NCI-H524 (cell line): ENCODE measurements at places on chromosomes 7 and 10.
A peak's percentile ranks its signal among the peaks of the same experiment; 100 is the strongest.

DNA sequence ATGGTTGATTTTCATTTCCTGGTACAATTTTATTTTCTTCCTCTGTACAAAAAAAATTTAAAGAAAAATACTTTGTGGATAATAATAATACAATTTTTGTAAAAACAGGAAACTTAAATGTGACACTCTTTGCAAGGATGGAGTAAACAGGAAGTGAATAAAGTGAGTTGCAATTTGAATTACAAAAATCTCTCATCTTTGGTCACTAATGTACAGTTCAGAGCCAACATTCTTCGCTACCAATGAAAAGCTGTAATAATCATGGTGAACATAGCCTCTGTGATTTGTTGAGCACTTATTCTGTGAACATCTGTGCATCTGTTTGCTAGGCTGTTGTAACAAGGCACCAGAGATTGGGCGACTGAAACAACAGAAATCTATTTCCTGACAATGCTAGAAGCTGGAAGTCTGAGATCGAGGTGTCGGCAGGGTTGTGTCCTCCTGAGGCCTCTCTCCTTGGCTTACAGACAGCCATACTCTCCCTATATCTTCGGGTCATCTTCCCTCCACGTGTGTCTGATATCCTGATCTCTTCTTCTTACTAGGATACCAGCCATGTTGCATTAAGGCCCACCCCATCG is 295.3 kb upstream of the KLF6 start:
- DNase-seq, result no peak

DNA sequence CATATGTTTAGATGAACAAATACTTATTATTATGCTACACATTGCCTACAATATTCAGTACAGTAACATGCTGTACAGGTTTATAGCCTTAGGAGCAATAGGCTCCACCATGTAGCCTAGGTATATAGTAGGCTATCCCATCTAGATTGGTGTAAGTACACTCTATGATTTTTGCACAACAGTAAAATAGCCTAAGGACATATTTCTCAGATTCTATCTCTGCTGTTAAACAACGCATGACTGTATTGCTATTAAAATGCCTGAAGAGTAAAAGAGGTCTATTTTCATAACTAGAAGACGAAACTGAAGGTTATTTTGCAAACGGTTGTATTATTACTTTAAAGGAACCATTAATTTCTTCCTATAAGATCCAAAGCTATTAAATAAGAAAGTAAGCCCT is 88.3 kb downstream of the SEMA3A start:
- DNase-seq, result no peak

GRCh38 chr10:52955337-52955736 is 182.8 kb upstream of the MBL2 start:
- DNase-seq, result no peak

DNA sequence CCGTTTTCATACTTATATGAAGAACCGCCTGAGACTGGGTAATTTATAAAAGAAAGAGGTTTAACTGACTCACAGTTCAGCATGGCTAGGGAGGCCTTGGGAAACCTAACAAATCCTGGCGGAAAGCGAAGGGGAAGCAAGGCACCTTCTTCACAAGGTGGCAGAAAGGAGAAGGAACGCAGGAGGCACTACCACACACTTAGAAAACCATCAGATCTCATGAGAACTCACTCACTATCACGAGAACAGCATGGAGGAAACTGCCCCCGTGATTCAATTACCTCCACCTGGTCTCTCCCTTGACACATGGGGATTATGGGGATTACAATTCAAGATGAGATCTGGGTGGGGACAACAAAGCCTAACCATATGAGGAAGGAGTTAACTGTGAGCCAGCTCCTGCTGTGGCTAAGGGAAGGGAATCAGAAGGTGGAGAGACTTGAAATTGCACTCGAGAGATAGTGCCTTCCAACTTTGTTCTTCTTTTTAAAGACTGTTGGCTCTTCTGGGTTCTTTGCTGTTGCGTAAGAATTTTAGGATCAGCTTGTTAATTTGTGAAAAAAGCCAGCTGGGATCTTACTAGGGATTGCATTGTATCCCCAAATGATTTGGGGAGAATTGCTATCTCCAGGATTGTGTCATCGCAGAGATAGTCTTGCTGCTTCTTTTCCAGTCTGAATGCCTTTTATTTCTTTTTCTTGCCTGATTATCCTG is 21.0 kb downstream of the OPTN start:
- peak; percentile 1 for DNase-seq

DNA sequence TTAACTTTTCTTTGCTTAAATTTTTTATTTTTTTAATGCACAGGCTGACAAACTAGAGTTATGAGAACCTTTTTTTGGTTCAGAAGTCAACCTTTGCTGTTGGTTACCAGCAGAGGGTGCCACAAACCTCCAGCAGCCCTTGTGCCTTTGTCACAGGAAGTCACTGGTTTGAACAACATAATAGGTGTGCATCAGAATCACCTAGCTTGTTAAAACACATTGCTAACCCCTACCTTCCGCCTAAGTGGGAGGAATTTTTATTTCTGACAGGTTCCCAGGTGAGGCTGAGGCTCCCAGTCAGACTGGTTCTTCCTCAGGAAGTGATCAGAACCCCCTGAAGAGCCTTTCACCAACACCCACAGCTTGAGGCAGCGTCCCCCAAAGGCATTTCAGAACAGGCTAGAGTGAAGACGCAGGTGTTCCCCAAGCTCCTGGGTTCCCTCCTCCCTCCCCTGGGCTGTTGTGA is 22.6 kb upstream of the VDAC2 start:
- DNase-seq, result peak; percentile 10

DNA sequence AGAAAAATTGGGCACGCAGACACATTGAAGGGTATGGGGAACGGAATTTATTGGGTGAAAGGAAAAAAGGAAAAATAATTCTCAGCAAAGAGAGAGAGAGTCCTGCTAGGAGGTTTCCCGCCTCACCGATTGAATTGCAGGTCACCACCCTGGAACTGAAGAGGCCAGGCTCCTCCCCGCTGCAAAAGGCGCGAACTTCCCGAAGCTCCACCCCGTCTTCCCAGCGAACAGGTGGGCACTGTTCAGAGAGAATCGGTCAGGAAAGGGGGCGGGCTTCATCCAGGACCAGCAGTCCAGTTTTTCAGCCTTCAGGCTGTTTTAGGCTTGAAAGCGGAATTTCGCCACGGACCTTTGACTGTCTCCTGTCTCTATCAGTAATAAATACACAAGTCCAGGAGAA is 27.3 kb upstream of the CADPS2 start:
- no peak for DNase-seq

GRCh38 chr7:84112771-84113170 is 81.8 kb downstream of the SEMA3A start:
- no peak for DNase-seq

DNA sequence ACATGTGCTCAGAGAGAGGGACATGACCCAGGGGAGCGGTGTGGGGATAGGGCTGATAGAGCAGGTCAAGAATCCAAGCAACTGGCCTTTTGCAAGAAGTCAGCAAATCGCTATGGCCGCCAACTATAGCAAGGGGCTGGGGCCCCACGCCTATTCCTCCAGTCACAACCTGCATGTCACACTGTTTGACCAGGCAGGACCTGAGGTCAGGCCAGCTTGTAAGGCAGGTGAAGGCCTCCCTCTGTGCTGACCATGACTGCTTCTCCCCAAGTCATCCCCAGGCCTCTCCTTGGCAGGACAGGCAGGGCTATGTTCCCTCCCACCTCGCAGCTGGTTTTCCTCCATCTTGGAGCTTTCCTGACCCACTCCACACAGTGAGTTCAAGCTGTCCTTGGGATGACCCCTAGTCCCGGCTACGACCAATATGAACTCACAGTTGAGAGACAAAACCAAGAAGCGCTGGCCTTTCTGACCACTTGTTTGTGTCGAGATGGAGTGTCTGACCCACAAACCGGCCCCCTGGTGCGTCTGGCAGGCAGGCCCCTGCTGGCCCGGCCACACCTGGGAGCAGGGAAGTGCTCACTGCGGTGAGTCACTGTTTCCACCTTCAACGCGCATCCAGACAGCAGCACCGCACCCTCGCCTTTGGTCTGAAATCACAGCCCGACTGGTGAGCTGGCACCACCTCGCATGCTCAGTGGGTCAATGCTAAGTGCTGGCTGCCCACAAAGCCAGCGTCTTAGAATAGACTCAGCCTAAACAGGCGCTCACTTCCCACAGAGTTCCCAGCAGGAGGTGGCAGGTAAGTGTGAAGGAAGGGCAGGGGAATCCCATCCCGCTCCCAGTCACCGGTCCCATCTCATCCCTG is 81.4 kb downstream of the VWA2 start:
- DNase-seq, result no peak

- DNase-seq, result peak; percentile 37
Measured at GRCh38 chr7:37916017-37916672, 472 bp downstream of the SFRP4 start.

GRCh38 chr10:74586088-74586585 is 240.3 kb upstream of the KAT6B start:
- DNase-seq, result no peak

GRCh38 chr10:100744987-100745881 is at the start of gene PAX2:
Gene PAX2 (plus strand): TSS chr10:100745582. CDS start chr10:100746261, 679 bp downstream.
- DNase-seq, result no peak
